ENCODE measurements at places on chromosomes 5 and 9.
A peak's percentile ranks its signal among the peaks of the same experiment; 100 is the strongest.

DNA sequence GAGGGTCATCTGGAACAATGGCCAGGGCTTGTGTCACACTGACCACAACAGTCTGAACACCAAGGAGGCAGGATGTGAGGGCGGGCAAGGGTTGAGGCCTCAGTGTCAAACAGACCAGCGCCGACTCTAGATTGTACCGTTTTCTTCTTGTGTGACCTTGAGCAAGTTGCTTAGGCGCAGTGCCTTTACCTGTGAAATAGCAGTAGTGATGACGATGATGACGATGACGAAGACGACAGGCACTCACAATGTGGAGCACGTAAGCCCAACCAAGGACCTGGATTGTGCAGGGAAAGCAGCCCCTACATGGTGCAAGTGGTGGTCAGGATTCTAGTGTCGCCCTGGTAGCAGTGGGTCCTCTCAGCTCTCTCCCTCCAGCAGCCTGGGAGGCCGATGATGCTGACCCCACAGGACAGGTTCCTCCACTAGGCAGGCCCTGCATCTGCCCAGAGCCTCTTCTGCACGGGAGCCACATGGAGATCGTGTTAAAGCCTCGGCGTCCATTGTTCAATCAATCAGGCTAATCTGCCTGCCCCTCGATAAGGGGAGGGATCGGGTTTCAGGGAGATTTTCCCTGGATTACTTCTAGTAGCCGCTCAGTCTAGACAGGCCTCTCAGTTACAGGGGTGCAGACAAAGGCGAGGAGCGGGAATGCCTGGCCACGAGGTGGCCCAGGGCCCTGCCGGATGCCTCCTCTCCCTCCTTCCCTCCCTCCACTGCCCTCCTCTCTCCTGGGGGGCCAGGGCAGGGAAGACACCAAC lies 91.7 kb downstream of the MACROH2A1 start:
- DNase-seq: no peak

GRCh38 chr9:88653911-88654310 lies 118.9 kb downstream of the NXNL2 start:
- DNase-seq: no peak

DNA sequence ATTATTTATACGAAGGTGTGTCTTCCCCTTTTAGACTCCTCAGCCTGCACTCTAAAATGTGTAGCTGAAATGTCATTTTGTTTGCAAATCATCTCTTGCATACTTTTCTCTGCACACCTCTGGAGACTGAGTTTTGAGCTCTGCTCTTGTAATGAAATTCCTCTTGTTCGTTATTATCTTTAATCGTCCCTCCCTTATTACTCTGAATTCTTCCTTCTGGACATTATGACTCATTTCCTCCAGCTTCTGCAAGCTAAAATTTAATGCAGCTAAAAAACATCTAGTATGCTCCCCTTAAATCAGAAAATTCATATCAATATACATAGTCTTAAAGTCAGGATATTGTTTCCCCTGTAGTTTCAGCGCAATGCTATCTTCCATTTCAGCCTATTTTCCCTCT lies 13.5 kb downstream of the ISL1 start:
- no peak for DNase-seq

GRCh38 chr9:120944434-120944843 lies 17.8 kb upstream of the TRAF1 start:
- no peak for DNase-seq

GRCh38 chr9:137325124-137325523 lies 23.1 kb upstream of the NRARP start:
- DNase-seq: no peak

DNA sequence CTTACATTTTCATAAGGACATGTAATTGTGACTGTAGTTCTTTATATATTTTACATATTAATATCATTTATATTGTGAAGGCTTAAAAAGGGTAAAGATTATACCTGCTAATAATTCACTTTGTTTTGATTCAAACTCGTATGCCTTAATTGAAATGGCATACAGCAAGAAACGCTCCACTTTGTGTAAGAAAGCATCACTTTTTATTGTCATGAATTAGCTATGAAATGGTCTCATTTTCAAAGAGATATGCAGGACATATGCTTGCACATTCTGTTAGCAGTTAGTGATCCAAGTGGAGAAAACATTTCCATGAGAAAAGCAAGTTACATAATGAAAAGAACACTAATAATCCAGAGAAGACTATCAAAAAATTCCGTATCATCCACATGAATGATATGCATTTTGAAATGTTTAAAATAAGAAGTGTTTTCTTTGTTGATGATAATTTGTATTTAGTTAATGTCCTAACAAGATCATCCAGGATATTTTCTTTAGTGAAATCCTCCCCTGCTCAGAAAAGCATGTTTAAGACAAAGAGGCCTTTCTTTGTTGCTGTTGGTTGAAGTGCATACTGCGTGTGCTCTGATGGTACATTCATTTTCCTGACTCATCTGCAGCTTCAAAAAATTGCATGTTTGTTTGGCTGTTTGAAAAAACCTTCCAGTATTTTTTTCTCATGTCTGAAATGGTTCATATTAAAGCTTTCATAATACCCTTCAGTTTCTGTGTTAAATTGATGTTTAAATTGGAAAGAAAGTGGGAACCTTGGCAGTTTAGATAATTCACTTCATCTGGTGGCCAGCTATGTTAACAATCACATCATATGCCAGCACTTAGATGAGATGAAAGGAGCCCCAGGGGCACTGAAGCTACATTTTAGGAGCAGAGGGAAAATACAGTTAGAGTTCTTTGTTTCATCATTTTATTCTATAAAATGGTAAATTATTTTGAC lies 242.2 kb downstream of the CSNK1G3 start:
- no peak for DNase-seq

- no peak for DNase-seq
Observed at GRCh38 chr9:108897324-108898096, 35.4 kb downstream of the ACTL7A start.

DNA sequence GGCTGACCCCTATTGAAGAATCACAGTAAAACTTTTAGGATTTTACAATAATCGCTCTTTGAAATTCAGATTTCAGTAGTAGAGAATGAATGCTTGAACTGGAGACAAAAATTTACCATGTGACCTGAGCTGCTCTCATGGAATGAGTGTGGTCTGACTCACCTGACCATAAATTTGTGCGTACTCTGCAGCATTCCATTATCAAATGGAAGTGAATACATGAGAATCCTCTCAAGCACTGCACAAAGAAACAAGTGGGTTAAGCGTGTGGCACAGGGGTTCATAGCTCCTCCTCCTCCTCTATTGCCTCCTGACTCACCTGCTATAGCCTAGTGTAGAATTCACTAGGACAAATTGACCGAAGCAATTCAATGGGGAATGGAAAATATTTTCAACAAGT lies 269.8 kb upstream of the CDH9 start:
- DNase-seq: no peak

- no peak for DNase-seq
Observed at GRCh38 chr9:21873540-21874221, 71.2 kb downstream of the MTAP start.

DNA sequence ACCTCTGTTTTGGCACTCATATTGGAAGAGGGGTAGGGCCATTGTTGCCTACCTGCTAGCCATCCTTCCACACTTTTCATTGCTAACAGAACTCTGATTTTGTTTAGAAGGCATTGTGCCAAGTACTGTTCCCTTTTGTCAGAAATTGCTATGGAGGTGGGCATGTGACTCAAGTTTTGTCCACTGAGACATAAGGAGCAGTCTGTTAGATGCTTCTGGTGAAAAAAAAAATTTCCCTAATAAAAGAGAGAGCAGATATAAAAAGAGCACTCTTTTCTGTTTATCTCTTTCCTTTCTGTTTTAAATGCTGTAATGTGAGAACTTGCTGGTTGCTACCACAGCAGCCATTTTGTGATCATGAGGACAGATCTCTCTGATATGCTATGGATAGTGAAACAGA lies 21.9 kb upstream of the THG1L start:
- no peak for DNase-seq

DNA sequence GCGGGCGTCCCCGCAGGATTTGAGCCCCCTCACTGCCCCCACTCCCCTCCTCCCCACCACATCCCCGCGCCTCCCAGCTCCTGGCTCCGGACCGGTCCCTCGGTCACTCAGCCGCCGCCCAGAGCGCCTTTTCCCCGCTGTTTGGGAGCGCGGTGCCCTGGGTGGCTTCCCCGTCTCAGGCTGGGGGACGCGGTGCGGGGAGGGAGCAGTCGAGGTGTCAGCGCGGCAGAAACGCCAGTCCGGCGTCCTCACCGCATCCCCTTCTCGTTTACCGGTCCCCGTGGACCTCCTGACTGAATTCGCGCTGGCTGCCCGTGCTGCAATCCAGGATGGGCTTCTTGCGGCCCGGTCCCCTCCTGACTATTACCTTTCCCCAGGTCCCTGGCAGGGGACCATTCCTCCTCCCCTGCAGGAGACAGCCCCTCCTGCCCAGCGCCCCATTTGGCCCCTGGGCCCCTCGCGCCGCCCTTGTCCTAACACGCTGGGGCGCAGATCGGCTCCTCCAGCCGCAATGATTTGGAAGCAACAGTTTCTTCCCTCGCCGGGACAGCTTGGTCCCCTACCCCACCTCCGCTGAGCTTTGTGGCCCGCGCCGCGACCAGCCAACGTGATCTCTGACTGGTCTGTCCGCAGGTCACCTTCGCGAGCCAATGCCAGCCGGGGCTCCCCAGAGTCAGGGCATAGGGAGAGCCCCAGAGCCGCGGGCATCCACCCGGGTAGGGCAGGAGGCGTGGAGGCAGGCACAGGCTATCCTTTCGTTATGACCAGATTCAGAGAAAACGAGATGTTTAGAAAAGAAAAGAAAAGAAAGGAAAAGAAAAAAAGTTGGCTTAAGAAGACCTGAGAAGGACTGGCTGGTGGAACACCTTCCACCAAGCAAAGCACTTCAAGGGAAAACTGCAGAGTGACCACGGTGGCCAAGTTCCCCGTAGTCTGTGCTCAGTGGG lies 1.2 kb downstream of the ANKRD33B start:
- peak; percentile 34 for DNase-seq

DNA sequence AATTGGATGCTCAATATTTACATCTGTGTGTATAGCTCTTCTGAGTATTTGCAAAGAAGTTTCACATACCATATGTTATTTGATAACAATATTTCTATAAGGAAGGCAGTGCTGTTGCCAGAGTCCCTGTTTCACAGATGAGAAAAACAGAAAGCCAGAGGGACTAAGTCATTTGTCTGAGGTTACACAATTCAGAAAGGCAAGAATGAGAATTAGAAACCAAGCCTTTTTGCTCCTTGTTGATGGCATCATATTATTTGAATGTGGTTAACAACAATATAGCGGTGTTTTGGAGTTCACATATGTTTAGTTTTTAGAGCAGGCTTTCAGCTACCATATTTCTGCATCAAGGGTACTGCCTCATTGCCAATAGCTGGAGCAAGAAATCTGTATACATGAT lies 110.9 kb upstream of the PRLR start:
- DNase-seq: no peak

GRCh38 chr5:15103130-15103529 lies 231.6 kb upstream of the ANKH start:
- DNase-seq: no peak

DNA sequence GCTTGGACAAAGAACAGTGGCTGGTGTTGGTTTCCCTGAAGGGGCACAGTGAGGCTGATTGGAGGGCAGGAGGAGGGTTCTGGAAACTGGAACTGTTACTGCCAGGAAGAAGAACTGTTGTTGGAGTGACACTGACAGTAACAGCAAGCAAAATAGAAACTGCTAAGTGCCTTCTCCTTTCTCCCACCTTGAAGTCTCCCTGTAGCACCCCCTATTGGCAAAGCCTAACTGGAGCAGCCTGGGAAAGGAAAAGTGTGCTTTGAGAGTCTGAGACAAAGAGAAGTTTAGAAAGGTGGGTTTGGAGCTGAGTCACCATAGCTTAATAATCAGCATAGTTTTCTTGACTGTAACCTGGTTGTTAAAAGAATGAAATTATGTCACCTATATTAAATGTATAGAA lies 2.5 kb upstream of the TMEM174 start:
- no peak for DNase-seq

DNA sequence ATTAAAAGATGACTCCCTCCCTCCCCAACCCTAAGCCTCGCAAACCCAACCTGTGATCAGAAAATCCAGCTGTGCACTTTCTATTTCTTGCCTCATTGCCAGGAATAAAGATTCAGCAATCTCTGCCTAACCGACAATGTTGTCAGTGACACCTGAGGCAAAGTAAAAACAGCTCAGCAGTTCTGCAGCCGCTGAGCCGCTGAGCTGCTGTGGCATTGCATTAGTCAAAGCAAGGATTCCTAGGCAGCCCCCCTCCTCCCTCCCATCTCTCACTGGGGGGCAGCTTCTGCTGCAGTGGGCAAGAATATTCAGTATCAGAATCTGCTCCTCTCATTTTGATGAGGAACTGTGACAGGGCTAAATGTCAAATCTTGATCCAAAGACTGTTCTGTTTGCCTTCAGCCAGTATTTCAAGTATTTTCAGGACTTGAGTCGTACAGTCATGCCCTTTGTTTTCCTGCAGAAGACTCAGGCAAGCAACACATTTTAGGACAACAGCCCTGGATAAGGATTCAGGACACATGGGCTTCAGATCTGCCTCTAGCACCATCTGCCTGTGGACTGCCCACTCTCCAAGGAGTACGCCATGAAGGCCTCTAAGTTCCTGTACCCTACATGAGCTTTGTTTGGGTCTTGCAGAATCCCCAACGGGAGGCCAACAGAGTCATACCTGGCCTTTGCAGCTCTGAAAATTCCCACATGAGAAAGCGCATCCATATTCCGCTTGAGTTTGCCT lies 41.1 kb upstream of the DAP start:
- no peak for DNase-seq

- no peak for DNase-seq
Observed at GRCh38 chr9:136394312-136395019, 5.5 kb downstream of the SNAPC4 start.

- no peak for DNase-seq
Observed at GRCh38 chr5:124044613-124045012, 532.6 kb downstream of the CSNK1G3 start.

DNA sequence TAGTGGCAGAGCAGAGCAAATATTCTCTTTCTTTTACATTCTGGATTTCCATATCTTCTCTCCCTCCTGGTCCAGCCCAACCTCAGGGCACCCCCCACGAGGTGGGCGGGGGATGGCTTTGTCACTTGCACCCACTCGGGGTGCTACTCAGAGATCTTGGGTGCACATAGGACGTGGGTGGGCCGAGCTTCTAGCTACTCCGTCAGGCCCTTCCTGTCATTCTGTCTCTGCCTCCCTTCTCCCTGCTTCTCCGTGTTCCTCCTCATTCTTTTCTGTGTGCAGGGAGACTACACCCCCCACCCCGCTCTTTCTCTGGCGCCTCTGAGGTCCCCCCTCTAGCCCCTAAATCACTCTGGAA lies 19.5 kb downstream of the PCDHGC5 start:
- no peak for DNase-seq

DNA sequence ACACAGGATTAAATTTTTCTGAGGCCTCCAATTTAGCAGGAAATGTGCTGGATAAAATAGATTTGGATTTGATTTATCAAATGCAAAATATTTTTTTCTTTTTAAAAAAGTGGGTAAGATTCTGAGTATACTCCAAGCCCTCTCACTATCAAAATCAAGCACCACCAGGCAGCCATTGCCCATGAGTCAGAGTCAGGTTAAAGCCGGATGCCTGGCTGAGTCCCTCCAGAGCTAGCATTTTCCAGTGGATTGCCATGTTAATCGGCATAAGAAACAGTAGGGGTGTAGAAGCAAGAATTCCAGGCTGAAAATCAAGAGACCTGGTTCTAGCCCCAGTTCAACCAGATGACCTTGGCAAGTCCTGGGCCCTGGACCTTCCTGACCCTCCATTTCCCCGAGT lies 85.3 kb downstream of the FAM114A2 start:
- no peak for DNase-seq

- DNase-seq: no peak
Observed at GRCh38 chr9:10674586-10674985, 61.8 kb upstream of the PTPRD start.

GRCh38 chr9:113219969-113220368 lies 1.1 kb downstream of the FKBP15 start:
- DNase-seq: peak; percentile 35

- no peak for DNase-seq
Observed at GRCh38 chr5:132961887-132962286, 1.5 kb downstream of the AFF4 start.
